ENCODE measurements at places on chromosomes 2 and 18.

GRCh38 chr2:63977904-63978303 lies 41.3 kb downstream of the VPS54 start:
- no peak for DNase-seq

- no peak for DNase-seq
These were observed 9.3 kb upstream of the SNORC start for GRCh38 chr2:232860593-232861241.

GRCh38 chr2:72106978-72107377 lies 40.7 kb downstream of the CYP26B1 start:
- no peak for DNase-seq

DNA sequence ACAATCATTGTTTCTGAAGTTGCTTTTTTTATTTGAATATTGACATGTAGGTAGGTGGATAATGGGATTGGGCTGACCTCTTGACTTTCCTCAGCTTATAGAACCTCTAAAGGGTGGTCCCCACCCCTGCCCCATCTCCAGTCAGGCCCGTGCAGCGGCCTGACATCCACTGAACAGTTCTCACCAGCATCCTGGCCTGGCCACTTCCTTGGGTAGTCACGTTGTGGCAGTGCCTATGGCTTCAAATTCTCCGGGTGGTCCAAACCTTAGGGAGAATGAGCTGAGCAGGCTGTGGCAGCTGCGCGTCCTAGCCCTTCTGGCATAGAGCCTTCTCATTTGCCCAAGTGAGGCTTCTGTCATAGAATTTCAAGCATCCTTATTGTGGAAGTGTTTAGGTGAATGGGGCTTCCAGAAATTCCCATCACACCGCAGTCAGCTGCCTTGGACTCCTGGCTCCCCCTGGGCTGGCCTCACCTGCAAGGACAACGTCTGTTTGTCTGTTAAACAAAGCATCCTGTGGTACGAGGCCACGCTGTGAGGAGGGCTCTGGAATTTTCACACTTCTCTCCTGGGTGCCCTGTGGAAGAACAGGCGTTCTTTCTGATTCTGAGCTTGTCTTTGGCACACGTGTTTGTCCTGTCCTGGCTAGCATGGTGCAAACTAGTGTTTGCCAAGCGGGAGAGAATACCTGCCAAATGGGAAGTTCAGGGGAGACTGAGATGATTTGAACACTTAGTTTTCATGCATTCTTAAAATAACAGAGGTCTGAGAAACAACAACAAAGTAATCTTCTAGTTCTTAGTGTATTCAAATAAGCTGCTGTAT lies 31.8 kb upstream of the OTOS start:
- DNase-seq = no peak

- DNase-seq = no peak
These were observed 46.9 kb upstream of the TAF1B start for GRCh38 chr2:9796056-9797010.

DNA sequence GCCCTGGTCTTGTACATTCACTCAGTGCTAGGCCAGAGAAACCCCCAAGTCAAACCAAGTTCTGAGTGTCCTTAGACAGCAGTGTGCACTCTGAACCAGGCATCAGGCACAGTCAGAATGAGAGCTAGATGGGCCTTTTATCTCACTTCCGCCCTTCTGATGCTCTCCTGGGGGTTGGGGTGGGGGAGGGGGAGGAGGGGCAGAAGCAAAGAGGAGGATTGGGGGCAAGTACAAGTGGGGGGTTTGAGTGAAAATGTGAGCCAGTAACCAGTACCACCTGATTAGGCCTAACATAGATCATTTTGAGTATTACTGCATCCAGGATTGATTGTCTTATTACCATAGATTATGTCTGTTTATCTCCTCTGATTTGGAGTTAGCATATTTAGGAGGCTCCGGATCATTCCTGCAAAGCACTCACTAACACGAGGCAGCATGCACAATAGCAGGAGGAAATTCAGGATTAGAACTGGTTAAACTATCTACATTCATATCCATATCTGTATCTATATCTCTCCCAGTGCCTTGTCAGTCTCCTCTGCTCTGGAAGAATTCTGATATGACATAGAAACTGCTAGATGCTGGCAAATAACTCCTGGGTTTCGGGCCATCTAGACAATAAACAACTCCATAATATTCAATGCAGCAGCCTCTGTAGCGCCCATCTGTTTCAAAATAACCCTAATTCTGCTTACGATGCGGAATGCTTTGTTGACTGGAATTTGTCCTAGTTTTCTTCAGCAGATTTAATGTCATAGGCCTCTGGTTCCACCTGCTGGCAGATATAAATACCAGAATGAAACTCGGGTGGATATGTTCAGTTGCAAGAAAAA lies 149.1 kb downstream of the RHBDD1 start:
- peak; percentile 40 for DNase-seq

DNA sequence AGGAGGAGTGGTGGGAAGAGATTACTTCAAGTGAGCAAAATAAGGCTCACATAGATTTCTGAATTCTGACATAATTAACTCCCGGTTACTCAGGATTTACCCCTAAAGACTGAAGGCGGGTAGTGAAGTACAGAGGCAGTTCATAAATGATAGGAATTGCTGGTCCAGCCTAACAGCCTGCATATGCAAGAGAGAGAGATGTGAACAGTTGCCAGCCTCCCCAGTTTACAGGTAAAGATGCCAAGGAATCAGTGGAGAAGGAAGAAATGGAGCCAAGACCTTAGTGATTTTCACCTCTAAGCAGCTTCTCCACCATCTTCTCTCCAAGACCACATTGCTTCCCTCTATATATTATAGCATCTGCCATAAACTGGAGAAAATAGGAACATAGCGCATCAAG lies 91.8 kb upstream of the THUMPD2 start:
- DNase-seq = no peak

DNA sequence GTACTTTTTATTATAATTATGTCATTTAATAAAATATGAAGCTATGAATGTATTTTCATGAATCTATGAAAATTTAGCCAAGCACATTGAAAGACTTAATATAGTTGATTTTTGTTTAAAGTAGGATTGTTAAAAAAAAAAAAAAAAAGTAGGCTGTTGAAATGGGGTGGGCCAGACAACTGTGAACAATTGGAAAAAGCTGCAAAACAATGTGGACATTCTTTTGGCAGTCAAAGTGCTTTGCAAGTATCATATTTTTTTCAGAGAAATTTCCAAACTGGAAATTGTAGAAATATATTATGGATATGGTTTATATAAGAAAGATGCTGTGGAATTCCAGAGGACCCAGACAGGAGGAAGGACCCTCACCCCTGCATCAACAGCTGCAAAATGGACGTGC lies 82.1 kb downstream of the ETAA1 start:
- no peak for DNase-seq

GRCh38 chr18:79950515-79951341 lies 725 bp downstream of the SLC66A2 start:
- peak; percentile 10 for DNase-seq

DNA sequence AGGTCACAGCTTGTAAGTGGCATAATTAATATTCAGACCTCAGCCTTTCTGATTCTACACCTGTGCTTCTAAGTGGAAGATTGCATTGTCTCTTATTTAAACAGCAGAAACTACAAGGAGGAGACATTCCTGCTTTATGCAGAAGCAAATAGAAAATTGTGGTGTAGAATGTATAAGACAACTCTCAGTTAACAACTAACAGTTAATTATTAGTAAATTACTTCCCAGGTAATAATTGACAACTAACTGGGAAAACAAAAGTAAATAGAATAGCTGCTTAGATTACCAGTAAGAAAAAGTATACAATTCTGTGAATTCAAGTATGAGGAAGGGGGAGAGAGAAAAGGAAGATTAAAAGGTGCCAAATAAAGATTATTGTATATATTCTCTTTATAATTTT lies 1210.5 kb upstream of the GYPC start:
- no peak for DNase-seq

- no peak for DNase-seq
These were observed 19.6 kb upstream of the GULP1 start for GRCh38 chr2:188272121-188272520.

DNA sequence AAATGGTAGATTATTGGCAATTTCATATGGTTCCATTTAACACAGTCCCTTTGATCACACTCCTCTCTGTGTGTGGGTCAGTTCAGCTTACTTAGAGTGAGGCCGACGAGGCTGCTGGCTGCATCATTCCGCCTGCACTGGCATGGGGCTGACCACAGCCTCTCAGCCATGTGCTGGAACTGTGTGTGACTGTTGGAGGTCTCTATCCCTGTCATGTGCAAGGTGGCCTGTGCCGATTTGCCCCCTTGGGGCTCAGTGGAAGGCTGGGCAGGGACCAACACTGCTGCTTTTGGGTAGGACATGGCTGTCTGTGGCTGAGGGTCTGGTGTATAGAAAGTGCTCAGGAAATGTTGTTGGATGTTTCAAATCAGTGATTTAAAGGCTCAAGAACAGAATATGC lies 454.0 kb upstream of the HS6ST1 start:
- DNase-seq = no peak

DNA sequence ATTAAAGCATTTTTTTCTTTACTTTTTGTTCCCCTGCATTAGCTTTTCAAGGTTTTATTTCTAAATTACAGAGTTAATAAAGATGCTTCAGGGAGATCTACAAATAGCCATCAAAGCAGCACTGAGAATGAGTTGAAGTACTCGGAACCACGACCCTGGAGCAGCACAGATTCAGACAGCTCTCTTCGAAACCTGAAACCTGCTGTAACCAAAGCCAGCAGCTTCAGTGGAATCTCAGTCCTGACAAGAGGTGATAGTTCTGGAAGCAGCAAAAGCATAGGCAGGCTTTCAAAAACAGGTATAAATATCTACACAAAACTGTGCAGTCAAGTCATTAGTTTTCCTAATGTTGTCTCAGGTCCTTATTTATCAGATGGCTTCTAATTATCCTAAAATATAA lies 102.8 kb upstream of the UBXN4 start:
- no peak for DNase-seq

- no peak for DNase-seq
These were observed 45.6 kb downstream of the CEP192 start for GRCh38 chr18:13036622-13037320.

- DNase-seq = no peak
These were observed 396.9 kb upstream of the MYT1L start for GRCh38 chr2:2727876-2728511.

DNA sequence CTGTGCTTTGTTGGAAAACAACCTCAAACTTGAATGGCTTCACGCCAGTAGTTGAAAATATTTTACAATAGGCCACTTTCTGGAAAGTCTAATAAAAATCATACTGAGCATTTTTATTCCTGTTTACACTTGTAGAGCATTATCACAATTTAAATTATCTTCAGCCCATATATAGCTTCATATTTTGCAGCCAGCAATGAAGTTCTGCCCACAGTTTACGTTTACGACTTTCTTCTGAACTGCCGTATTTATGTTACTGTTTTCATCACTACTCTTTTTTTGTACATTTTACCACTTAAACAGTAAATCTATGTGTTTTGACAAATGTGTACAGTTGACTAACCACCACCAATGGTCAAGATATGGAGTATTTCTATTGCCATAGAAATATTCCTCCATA lies 86.2 kb downstream of the COPS8 start:
- DNase-seq = no peak

GRCh38 chr2:109284826-109285225 lies 155.8 kb downstream of the SH3RF3 start:
- no peak for DNase-seq

- no peak for DNase-seq
These were observed 234.5 kb downstream of the RBM43 start for GRCh38 chr2:151027151-151027550.

- no peak for DNase-seq
These were observed 39.1 kb downstream of the FN1 start for GRCh38 chr2:215396595-215397313.

GRCh38 chr2:30756051-30756719 lies 51.1 kb downstream of the CAPN13 start:
- DNase-seq = no peak

DNA sequence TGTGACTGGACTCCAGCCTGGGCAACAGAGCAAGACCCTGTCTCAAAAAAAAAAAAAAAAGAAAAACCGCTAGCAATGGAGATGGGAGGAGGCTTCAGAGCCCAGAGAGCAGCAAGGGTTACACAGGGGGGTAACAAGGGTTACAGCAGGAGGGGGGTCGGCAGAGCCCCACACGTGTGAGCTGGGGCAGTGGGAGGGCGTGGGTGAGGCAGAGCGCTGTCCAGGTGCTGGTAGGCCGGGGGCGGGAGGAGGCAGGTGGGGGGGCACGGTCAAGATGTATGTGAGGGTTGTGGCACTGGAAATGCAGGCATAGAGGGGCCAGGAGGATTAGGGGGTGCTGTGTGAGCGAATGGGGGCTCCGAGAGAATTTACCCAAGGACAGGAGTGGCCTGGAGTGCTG lies 3.4 kb downstream of the MZT2B start:
- DNase-seq = no peak

GRCh38 chr2:143529118-143529720 lies 400.0 kb downstream of the ARHGAP15 start:
- DNase-seq = no peak

DNA sequence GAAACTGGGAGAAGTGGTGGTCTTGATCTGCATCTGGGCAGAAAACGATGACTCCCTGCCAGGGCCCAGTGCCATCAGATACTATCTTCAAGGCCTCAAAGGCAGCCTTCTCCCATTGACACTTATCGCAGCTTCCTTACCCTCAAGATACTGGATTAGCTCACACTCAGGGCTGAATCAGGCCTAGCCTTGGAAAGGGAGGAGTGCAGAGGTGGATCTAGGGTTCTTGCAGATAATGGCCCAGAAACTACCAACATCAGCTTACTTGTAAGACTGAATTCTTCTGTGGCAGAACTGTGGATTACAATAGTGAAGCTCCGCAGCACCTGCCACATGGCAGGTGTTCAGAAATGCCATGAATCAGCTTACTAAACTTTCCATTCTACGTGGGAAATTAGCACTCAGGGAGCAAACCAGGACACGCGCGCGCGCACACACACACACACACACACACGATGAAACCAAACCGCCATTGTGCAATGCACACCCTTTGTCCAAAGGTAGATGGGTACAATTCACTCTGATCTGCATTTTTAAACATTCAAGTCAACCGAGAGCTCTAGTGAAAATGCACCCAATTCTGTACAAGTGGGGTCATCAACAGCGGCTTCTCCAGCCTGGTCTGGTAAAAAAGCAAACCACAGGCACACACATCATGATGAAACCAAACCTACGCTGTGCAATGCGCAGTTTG lies 26.3 kb upstream of the TMEM182 start:
- DNase-seq = no peak

DNA sequence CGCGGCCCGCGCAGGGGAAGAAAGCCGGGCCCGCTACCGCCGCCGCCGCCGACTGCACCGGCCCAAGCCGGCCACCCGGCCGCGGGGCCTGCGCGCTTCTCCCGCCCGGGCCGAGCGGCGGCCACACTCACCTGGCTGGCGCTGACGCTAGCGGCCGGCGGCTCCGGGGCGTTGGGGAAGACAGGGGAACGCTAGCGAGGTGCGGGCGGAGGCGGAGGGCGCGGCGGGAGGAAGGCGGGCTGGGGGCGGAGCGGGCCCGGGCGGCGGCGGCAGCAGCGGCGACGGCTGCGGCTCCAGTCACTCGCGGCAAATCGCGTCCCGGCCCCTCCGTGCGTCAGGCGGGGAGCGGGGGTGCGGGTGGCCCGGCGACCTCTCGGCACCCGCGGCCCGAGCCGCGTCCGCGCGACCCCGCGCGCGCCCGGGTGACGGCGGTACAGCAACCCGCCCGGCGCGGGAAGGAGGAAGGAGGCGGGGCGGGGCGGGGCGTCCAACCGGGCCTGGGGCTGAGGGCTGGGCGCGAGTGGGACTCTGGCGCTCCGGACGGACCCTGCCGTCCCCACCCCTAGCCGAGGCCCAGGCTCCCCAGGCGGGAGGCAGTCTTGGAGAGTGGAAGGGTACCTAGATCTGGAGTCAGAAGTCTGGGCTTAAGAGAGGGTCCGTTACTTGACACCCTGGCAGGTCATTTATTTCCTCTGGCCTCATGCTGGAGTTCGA lies at the start of gene SESTD1:
SESTD1 (minus strand) TSS at position 465 of the 714 bp plus-strand sequence. CDS start 72,991 bp downstream, outside the sequence.
- peak; percentile 47 for DNase-seq

- no peak for DNase-seq
These were observed 18.7 kb upstream of the IMPA2 start for GRCh38 chr18:11962597-11962996.

Data from NCI-H1105 (cell line).